ENCODE measurements at places on chromosomes 16 and 17.
A peak's percentile ranks its signal among the peaks of the same experiment; 100 is the strongest.

GRCh38 chr17:56172517-56172982 is 19.3 kb downstream of the ANKFN1 start:
- DNase-seq = no peak

DNA sequence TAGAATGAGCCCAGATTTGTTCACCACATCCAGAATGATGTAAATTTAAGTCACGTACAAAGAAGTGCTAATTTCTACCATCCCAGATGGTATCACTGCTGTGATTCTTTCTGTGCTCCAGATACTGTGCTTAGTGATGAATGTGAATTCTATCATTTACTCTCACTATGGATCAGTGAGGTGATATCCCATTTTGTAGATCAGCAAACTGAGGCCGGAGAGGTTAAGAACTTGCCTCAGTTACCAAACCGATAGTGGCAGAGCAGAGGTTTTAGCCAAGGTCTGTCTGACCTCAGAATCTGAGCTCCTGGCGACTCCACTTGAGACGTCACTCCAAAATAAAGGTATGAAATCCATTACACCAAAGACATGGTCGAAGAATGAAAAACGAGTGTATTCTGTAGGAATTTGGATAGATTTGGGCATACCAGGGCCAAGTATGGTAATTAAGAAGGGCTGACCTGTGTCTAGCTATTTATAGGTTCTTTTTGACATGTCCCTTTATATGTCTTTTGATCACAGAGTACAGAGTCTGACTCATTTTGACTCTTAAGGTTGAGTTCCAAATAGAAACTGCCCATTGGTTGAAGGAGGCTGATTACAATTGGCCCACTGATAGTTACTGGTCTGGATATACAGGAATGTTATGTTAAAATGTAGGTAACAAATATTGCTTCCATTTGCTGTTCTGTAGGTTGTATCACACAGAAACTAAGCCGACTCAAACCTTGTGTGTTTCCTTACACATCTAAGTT is 10.0 kb downstream of the MAP2K6 start:
- no peak for DNase-seq

DNA sequence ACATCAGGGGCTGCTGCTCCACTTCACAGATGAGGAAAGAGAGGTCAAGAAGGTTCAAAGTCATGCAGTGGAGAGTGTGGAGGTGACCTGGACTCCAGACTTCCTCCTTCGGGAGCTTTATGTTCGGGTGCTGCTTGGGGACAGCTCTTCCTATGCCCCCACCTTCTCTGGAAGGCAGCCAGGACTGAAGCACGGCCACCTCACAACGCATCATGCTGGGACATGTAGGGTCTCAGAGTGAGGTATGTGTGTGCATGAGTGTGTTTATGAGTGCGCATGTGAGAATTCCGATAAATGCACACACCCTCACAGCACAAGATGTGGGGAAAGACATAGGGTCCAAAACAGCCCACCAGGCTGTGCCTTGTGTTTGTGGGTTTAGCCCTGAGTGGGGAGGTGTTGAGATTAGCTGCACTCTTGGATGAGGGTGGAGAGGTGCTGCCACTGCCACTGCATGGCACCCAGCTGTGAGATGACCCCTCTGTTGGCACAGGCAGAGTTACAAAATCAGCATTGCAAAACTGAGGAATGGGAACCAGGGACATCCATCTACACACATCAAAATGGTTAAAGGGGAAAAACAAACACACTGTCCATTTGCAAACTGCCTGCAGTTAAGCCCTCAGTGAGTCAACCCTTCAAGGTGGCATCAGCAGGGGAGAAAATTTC is 367.4 kb downstream of the SEC14L1 start:
- DNase-seq = no peak

DNA sequence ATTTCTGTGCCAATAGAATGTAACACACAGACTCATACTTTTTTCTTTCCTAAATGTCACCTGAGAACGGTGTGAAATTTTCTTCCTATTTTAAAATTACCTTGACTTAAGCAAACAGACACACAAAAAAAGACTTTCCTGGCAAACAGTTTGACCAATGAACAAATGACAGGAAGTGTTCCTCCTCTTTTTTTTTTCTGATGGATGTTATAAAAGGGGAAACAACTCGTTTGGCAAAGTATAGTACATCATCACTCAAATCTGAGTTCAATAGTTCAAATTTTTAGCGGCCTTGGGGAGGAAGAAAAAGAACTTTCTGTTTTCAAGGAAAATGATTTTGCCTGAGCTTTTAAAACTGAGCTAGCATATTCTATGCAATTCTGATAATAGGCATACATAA is 19.8 kb downstream of the HS3ST3A1 start:
- no peak for DNase-seq

GRCh38 chr16:56460101-56460500 is 8.7 kb downstream of the OGFOD1 start:
- no peak for DNase-seq

- DNase-seq = no peak
Observed at GRCh38 chr16:88057656-88058055, 106.4 kb downstream of the BANP start.

GRCh38 chr17:28878981-28879380 is 18.6 kb downstream of the FLOT2 start:
- peak; percentile 16 for DNase-seq

DNA sequence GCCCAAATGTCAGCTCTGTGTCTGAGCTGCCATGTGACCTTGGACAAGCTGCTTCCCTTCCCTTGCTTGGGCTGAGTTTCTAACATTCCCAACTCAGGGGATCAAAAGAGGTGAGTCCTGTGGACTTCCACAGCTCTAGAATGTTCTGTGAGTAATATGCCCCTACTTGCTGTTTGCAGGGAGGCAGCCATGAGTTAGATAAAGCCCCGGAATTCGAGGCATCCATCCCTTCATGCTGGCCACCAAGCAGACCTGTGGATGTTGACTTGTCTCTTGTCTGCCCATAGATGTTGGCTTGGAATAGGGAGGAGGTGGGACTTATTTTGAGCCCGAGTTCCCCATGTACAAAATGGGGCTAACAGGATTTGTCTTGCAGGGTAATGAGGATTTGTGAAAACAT is 36.2 kb downstream of the KSR1 start:
- DNase-seq = no peak

- DNase-seq = no peak
Observed at GRCh38 chr16:81661082-81661481, 118.0 kb upstream of the PLCG2 start.

Measured in fibroblast of skin of right quadriceps (primary cell).